Iris pigment epithelial cell (primary cell): ENCODE measurements at places on chromosomes 16 and 17.

DNA sequence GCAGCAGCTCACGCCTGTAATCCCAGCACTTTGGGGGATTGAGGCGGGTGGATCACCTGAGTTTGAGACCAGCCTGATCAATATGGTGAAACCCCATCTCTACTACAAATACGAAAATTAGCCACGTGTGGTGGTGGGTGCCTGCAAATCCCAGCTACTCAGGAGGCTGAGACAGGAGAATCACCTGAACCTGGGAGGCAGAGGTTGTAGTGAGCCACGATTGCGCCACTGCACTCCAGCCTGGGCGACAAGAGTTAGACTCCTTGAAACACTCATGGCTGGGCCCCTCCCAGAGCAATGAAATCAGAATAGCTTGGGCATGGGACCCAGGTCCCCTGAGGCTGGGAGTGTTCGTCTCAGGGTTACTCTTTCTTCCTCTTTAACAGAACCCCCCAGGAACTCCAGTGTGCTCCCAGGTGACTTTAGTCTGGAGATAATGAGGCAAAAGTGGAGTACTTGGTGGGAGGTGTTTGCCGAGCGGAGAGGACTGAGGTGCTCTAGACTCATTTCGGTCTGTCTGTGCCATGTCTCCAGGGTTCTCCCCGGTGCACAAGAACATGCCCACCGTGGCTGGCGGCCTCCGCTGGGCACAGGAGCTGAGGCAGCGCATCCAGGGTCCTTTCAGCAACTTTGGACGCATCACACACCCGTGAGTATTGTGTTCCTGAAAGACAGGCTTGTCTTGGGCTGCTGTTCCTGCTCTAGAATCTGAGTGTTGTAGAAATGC is 41.6 kb downstream of the DNAH9 start:
- DNase-seq: no peak

DNA sequence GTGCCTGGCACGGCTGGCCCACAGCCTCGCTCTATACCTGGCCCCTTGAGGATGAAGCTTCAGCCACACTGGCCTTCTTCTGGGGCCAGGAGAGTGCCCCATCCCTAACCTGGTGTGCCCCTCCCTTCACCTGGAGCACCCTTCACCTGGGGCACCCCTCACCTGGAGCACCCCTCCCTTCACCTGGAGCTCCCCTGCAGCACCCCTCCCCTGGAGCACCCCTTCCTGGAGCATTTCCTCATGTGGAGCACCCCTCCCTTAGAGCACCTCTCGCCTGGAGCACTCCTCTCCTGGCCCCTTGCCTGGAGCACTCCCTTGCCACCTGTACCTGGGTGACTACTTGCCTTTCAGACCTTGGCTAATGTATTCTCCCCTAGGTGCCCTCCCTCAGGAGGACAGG is 2.4 kb upstream of the FBXL16 start:
- DNase-seq: no peak

GRCh38 chr16:14354561-14355351 is 275.3 kb downstream of the PARN start:
- DNase-seq: peak; percentile 44

GRCh38 chr17:7336240-7337175 is at the start of gene ACAP1:
ACAP1 (plus strand) TSS chr17:7336529; CDS start chr17:7336735, 206 bp downstream.
- DNase-seq: no peak

DNA sequence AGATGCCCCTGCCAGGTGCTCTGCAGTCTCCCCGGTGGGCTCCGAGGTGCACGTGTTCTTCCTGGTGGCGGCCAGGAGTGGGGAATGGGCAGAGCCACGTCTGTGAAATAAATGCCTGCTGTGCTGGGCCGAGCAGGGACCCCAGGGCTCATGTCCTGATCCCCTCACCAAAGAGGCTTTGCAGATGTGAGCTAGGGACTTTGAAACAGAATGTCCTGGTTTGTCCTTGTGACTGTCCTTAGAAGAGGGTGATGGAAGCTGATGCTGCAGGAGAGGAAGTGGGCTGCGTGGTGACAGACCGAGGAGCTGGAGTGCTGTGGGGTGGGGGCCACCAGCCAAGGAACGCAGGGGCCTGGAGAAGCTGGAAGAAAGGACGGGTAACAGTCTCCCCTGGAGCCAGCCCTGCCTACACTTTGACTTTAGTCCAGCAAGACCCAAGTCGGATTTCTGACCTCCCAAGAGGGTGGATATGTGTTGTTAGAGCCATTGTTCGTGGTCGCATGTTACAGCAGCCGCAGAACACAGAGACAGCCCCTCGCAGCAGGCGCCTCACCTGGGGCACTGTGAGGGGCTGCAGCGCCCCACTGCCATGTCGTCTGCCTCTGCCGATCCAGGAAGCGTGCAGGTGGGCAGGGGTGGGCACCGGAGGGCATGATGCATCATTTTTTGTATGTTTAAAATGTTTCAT is 217.9 kb upstream of the CIBAR2 start:
- DNase-seq: no peak

DNA sequence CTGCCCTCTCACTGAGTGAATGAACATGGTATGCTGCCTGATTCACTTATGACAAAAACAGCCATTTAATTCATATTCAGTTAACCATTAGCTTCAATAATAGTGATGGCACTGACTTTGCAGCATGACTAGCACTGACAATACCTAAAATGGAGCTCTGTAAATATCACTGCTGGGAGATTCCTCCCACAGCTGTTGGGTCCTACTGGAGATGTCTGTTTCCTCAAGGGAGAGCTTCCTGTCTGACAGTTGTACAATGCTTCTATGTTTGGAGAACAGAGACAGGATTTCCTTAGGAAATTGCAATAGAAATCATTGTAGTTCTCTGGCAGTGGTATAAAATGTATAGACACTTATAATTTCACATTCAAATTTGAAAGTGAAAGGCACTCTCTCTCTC is 695.9 kb upstream of the CDH8 start:
- no peak for DNase-seq

- DNase-seq: no peak
Observed at GRCh38 chr17:82841921-82842596, 2.2 kb upstream of the ZNF750 start.

DNA sequence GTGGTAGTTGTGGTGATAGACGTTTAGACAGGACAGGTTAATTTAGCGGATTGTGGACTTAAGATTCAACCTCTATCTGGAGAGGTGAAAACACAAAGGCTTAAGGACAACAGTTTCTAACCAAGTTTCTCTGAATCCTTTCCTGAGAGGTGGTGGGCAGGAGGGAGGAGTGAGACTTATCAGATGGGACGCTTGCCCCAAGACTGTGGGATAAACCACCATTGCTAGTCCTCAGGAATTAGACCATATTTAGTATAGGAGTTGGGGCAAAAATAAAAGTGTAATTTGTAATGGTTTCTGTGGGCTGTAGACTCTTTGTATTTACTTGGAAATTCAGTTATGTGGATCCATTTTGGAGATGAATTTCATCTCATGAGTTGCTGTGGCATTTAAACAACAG is 6.6 kb downstream of the PDP2 start:
- no peak for DNase-seq

DNA sequence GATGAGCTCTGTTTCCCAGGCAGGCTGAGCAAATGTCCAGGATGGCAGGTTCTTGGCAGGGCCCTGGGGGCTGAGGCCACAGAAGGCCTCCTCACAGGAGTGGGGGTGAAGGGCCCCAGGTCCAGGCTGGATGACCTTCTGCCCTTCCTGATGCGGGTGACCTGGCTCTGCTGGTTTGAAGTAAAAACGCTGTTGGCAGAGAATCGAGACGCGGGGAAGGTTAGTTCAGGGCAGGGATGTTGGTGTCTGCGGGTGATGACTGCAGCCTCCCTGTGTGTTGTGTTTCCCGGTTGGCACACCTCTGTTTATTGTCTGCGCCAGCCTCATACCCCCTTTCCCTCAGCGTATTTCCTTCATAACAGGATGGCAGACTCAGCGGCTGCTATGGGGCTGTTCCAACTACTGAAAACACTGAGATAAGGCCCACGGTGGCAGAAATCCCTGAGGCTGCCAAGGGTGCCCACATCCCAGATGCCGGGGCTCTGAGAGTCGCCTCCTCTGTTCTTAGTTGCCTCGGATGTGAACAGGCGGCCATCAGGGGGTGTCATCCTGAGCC is 104.6 kb downstream of the METRNL start:
- no peak for DNase-seq

- no peak for DNase-seq
Observed at GRCh38 chr17:75486151-75486550, 29.2 kb downstream of the CASKIN2 start.

GRCh38 chr16:29720703-29721102 is 25.1 kb downstream of the C16orf54 start:
- DNase-seq: peak; percentile 9

GRCh38 chr16:31344712-31345111 is 10.3 kb upstream of the ITGAX start:
- no peak for DNase-seq

DNA sequence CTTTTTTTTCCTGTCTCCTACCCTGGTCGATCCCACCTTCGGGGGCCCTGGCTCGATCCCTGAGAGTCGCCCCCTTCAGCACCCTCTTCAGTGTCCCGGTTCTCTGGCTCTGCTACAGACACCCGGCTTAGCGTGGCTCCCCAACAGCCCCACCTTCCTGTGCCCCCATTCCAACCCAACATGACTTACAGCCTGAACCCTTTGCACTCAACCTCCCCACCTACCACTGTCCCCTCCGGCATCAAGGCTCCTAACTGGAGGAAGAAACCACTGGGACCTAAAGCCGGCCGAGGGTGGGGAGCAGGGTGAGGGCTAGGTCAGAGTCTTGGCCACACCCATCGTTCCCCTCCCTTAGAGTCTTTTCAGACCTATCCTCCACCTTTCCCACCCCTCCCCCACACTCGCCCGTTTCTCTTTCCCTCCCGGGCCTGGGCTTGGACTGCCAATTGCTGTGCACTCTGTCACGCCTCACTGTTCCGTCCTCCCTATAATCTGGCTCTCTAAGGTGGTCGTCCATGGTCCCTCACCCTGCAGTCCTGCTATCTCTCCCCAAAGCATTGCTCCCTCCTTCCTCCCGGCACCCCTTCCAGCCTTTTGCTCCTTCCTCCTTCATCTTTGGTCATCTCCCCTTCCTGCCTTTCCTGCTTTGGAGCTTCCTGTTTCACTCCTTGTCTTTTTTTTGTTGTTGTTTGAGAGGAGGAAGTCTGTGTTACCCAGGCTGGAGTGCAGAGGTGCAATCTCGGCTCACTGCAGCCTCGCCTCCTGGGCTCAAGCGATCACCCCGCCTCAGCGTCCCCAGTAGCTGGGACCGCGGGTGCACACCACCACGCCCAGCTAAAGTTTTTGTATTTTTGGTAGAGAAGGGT is 890 bp upstream of the CLDN7 start:
- DNase-seq: no peak

DNA sequence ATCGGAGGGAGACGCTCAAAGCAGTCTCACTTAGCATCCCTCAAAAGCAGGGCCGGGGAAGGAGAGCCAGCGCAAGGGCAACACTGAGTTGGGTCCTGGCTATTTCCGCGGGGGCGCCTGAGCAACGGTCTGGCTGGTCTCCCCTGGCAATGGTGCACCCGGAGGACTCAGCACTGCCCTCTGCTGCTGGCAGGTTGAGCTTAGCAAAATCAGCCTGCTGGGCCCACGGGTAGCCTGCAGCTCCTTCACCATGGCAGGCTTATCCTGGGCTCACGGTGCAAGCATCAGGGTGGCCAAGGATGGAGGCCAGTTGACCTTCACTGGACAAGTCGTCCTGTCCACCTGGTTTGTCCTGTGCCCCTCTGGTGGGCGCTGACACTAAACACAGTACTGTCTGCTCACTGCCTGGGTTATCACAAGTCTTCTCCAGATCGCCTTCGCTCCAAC is 14.4 kb upstream of the ALDH3A1 start:
- DNase-seq: peak; percentile 61

DNA sequence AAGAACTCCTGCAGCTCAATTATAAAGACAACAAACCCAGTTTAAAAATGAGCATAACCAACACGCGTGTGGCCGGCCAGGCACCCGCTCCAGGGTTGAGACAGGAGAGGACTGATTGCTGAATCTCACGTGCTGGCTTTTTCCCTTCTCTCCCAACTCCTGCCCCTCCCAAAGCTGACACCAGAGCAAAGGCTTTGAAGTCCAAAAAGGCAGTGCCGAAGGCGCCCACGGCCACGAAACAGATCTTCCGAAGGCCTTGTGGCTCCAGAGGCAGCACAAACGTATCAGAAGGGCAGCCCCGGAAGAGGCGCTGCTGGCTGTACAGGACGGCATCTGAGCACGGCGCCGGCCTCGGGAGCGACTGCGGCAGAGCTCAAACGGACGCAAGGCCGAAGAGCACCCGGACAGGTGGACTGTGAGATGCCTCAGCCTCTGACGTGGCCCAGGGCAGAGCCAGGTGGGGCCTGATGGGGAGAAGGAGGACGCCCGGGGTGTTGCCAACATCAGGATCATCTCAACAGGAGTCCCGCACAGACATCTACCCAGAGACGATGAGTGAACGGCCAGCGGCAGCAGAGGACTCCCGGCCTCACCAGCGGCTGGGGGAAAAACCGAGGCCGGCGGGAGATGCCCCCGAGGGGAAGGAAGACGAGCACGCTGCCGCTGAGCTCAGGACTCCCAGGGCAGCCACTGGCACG is 10.5 kb downstream of the CLCN7 start:
- no peak for DNase-seq

DNA sequence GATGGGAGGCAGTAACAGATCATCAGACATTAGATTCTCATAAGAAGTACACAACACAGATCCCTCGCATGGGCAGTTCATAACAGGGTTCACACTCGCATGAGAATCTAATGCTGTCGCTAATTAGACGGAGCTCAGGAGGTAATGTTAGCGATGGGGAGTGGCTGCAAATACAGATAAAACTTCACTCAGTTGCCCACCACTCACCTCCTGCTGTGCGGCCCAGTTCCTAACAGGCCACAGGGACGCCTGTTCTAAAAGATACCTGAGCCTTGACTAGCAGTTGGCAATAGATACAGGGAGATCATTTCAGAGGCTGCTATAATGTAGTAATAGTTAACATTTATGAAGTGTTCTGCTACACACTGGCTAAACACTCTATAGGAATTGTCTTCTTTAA is 4.9 kb downstream of the PTRH2 start:
- no peak for DNase-seq

GRCh38 chr17:55452139-55452790 is 30.6 kb upstream of the MMD start:
- DNase-seq: peak; percentile 89

DNA sequence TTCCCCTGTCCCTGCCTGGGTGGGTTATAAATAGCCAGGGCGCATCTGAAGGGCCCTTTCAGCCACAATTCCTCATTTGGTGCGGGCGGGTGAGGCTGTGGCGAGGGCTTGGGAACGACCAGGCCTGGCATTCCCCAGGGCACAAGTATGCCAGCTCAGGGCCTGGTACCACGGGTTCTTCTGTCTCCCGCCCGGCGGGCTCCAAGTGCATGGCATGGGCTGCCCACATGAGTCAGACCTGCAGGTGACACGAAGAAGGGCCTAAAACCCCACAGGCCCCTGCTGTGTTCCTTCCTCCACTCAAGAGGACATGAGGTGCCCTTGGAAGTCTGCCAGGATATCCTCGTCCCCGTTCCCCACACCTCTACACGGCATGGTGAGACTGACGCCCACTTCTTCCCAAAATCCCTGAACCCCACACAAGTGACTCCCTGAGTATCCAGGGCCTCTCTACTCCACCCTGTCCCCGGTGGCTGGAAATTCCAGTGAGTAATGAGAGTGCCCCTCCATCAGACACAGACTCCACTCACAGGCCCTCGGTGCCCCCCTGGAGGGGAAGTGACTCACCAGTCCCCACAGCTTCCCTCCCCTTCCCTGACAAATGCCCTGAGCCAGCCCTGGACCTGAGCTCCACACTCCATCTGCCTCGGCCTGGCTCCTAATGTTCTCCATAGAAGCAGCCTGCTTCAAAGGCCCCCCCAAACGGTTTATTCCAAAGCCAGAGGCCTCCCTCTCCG is 68.8 kb downstream of the ABR start:
- DNase-seq: peak; percentile 71

GRCh38 chr16:31356566-31357323 is 1.8 kb downstream of the ITGAX start:
- DNase-seq: no peak
